ENCODE measurements at places on chromosomes 6 and 20. TPM values are rescaled to one million over a fixed set of nuclear protein-coding genes. Genes with fewer than 3 reads are reported as not detected.

Gene TRIM10
- total RNA-seq = 0.98 TPM

Gene HLA-DQB2
- total RNA-seq = 1.8 TPM

Gene HTR1B
- total RNA-seq = 0.74 TPM

Gene CYP21A2
- total RNA-seq = 1.4 TPM

Gene MUC21
- not detected for total RNA-seq

Gene IPCEF1
- 0.32 TPM for total RNA-seq

Gene SLC32A1
- total RNA-seq = not detected

Gene BPIFB4
- not detected for total RNA-seq

Gene KIAA1755
- total RNA-seq = not detected

Gene PSORS1C1
- total RNA-seq = 9.8 TPM

Gene OR2B6
- 0.25 TPM for total RNA-seq

- no peaks in the 10 kb centered on the region for H3K4me1 ChIP-seq
- DNase-seq = no peak
- no peaks in the 10 kb centered on the region for H3K27me3 ChIP-seq
Observed at GRCh38 chr20:48008850-48009515, 223.7 kb upstream of the SULF2 start.

DNA sequence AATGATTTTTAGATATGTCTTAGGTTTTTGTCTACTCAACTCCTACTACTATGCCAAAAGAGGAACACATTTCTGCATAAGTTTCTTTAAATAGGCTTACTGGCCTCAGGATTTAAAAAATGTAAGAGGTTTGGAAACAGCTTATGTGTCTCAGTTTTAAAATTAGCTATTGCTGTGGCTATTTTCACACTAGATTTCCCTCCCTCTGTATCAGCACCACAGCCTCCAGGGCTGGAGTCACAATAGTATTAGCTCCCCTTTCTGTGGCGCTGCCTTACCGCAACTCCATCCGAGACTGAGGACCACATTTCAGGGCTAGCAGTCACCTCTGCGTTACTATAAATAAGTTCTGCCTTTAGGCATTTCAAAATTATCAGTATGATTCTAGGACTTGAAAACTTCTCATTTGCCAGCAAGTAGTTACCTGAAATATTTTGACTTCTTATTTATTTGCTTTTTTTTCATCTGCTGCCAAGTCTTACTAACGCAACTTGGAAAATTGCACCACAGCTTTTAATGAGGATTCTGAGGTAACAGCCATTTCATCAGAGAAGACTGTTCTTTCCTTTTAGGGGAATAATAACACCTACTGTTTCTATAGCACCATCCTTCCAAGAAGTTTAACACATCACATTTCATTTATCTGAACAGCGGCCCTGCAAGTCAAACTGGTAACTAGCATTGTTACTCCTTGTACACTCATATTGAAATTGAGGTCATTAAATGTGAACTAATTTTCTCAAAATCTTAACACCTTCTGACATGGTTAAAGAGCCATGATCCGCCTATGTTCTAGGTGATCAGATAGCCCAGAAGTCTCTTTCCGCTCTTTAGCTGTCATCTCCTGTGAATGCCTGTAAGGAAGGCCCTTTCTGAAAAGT is 105.9 kb downstream of the GJA10 start:
- H3K27me3 ChIP-seq = no peaks in the 10 kb centered on the region
- DNase-seq = no peak
- H3K27ac ChIP-seq = no peak overlapping the region
- H3K4me3 ChIP-seq = no peak overlapping the region

DNA sequence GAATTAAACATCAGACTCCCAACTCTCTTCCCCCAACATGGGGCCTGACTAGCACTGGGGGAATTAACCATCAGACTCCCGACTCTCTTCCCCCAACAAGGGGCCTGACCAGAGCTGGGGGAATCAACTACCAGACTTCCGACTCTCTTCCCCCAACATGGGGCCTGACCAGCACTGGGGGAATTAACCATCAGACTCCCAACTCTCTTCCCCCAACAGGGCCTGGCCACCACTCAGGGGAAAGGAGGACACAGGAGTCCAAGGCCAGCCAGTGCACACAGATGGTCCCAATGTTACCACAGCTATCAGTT is 13.1 kb downstream of the CST7 start:
- H3K4me1 ChIP-seq = no peaks in the 10 kb centered on the region
- no peak overlapping the region for H3K27ac ChIP-seq
- no peaks in the 10 kb centered on the region for H3K27me3 ChIP-seq
- H3K4me3 ChIP-seq = no peak overlapping the region

- no peaks in the 10 kb centered on the region for H3K4me1 ChIP-seq
- peaks cover 9% of the 10 kb centered on the region for H3K27me3 ChIP-seq
- no peak overlapping the region for H3K27ac ChIP-seq
- no peak for DNase-seq
Observed at GRCh38 chr6:13226071-13226470, 102.3 kb downstream of the TBC1D7 start.

- no peaks in the 10 kb centered on the region for H3K4me1 ChIP-seq
- no peaks in the 10 kb centered on the region for H3K27me3 ChIP-seq
- no peaks in the 10 kb centered on the region for H3K36me3 ChIP-seq
- H3K27ac ChIP-seq = no peak overlapping the region
- no peak overlapping the region for H3K4me3 ChIP-seq
- no peak for DNase-seq
Observed at GRCh38 chr6:102749210-102749971, 1355.9 kb downstream of the GRIK2 start.

GRCh38 chr6:19157486-19157885 is 679.7 kb upstream of the ID4 start:
- H3K4me1 ChIP-seq = no peaks in the 10 kb centered on the region
- no peak overlapping the region for H3K27ac ChIP-seq
- H3K36me3 ChIP-seq = no peaks in the 10 kb centered on the region
- H3K27me3 ChIP-seq = no peaks in the 10 kb centered on the region
- no peak overlapping the region for H3K4me3 ChIP-seq
- no peak for DNase-seq

DNA sequence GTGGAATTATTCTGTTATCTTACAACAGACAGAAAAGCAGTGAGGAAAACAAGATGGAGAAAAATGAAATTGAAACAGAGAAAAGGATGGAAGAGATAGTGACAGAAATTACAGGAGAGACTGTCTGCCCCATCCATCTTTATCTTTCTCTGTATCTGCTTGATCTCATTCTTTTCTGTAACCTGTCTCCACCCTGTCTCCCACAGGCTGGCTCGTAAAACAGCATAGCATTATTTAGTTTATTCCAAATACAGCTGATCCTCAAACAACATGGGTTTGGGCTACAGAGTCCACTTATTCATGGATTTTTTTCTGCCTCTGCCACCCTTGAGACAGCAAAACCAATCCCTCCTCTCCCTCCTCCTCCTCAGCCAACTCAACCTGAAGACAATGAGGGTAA is 482.3 kb upstream of the JARID2 start:
- no peak for DNase-seq
- no peak overlapping the region for H3K4me3 ChIP-seq
- H3K27me3 ChIP-seq = no peaks in the 10 kb centered on the region

GRCh38 chr6:120392941-120393340 is 941.3 kb downstream of the TBC1D32 start:
- H3K4me3 ChIP-seq = no peak overlapping the region
- no peaks in the 10 kb centered on the region for H3K4me1 ChIP-seq
- no peak overlapping the region for H3K27ac ChIP-seq
- H3K36me3 ChIP-seq = no peaks in the 10 kb centered on the region
- DNase-seq = no peak
- no peaks in the 10 kb centered on the region for H3K27me3 ChIP-seq

DNA sequence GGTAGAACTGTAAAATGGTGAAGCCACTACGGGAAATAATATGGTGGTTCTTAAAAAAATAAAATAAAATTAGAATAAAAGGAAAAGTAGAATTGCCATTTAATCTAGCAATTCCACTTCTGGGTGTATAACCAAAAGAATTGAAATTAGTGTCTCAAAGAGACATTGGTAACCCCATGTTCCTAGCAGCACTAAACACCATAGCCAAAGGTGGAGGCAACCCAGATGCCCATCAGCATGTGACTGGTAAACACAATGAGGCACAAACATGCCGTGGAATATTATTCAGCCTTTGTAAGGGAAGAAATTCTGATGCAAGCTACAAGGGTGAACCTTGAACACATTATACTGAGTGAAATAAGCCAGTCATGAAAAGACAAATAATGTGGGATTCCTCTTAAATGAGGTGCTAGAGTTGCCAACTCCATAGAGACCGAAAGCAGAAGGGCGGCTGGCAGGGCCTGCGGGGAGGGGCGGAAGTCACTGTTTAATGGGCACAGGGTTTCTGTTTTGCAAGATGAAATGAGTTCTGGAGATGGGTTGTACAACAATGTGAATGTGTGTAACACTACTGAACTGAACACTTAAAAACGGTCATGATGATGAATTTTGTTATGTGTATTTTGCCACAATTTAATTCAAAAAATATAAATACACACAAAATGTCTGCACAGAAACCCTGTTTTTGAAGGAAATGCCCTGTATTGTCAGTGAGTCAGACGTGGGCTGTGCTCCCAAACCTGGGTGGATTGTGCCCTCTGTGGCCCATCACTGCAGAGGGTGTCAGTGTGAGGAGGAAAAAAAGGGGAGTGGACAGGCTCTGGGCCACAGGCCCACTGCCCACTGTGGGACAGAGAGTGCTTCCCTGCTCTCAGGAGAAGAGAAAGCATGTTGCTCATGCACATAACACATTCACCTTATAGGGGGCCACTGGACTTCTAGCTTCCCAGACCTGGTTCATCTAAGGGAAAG is 49.6 kb upstream of the CD93 start:
- H3K36me3 ChIP-seq = no peaks in the 10 kb centered on the region
- H3K4me3 ChIP-seq = no peak overlapping the region
- no peaks in the 10 kb centered on the region for H3K4me1 ChIP-seq

DNA sequence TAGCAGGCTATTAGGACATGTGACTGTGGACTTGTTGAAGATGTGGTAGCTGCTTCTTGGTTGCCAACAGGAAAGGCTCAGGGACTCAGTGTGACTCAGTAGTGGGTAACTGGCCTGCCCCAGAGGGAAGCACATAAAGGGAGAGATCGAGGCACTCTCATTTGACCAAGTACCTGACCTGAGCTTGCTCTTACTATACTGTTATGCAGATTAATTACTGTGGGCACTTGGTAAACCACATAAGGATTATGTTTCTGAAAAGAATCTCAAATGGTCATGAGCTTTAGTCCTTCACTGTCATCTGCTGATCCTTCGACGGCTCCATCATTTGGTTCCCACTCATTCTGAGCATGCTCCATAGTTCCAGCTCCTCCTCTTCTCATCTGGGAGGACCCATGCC is 48.2 kb upstream of the RPL7L1 start:
- no peak for DNase-seq
- H3K36me3 ChIP-seq = peaks cover 13% of the 10 kb centered on the region
- H3K27ac ChIP-seq = no peak overlapping the region

DNA sequence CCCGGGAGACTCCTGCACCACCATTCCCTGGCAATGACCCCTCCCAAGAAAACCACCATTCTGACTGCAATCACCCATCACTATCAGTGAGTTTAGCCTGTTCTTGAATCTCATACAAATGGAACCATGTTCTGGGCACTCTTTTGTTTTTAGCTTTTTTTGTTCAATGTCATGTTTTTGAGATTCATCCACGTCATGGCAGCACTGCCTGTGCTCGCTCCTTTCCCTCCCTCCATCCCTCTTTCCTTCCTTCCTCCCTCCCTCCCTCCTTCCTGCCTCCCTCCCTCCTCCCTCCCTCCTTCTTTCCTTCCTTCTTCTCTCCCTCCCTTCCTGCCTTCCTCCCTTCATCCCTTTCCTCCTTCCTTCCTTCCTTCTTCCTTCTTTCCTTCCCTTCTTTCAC is 44.4 kb upstream of the PMEPA1 start:
- peaks cover 47% of the 10 kb centered on the region for H3K27me3 ChIP-seq
- no peak overlapping the region for H3K27ac ChIP-seq
- no peak for DNase-seq
- peaks cover under 1% of the 10 kb centered on the region for H3K4me1 ChIP-seq
- H3K4me3 ChIP-seq = no peak overlapping the region
- H3K36me3 ChIP-seq = no peaks in the 10 kb centered on the region

DNA sequence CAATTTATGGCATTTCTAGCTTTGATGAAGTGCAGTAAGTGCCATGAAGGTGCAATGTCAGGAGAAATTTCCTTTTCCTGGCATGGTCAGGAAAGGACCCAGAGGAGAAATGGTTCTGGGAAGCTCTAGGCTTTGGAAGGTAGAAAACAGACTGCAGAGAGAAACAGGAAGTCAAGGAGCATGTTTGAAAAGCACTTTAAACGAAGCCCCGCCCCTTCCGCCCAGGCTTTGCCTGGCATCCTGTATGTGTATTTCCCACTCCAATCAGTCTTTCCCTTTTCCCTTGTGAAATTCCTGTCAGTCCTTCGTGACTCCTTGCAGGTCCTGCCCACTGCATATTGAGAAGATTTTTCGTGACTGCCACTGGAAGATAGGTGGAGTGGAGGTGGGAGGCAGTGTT is 320.9 kb upstream of the SASH1 start:
- no peak overlapping the region for H3K4me3 ChIP-seq
- no peak for DNase-seq
- H3K4me1 ChIP-seq = no peaks in the 10 kb centered on the region
- no peak overlapping the region for H3K27ac ChIP-seq
- no peaks in the 10 kb centered on the region for H3K36me3 ChIP-seq
- H3K27me3 ChIP-seq = no peaks in the 10 kb centered on the region

- no peaks in the 10 kb centered on the region for H3K36me3 ChIP-seq
- no peak overlapping the region for H3K4me3 ChIP-seq
- H3K4me1 ChIP-seq = no peaks in the 10 kb centered on the region
- no peak for DNase-seq
Observed at GRCh38 chr6:3762852-3763251, 11.3 kb upstream of the PXDC1 start.

GRCh38 chr6:116877743-116878142 is 701 bp downstream of the RFX6 start:
- H3K27ac ChIP-seq = no peak overlapping the region
- no peak overlapping the region for H3K4me3 ChIP-seq
- H3K4me1 ChIP-seq = no peaks in the 10 kb centered on the region
- no peaks in the 10 kb centered on the region for H3K27me3 ChIP-seq
- no peaks in the 10 kb centered on the region for H3K36me3 ChIP-seq
- no peak for DNase-seq

DNA sequence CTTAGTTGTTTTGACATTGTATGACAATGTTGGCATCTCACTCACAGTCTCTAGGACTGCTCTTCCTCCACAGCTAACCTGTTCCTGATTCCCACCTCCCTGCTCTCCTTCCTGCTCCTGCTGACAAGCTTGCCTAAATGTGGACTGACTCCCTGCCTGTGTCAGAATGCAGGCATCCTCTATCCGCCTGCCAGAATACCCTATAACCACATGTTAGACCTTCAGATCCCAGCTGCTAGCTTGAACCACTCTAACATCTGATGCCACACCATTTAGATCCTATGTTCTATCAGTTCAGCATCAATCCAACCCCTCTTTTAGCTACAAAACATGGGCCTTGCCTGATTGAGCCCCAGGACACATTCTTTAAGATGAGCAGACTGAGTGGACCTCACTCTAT is 12.2 kb downstream of the FILIP1 start:
- no peak overlapping the region for H3K27ac ChIP-seq
- no peak for DNase-seq
- no peaks in the 10 kb centered on the region for H3K27me3 ChIP-seq
- H3K4me1 ChIP-seq = no peaks in the 10 kb centered on the region
- no peak overlapping the region for H3K4me3 ChIP-seq

- no peak overlapping the region for H3K27ac ChIP-seq
- H3K36me3 ChIP-seq = no peaks in the 10 kb centered on the region
- H3K4me3 ChIP-seq = no peak overlapping the region
Observed at GRCh38 chr6:37020381-37020780, 14.9 kb downstream of the FGD2 start.

GRCh38 chr20:4064144-4064909 is 49.0 kb upstream of the RNF24 start:
- no peak overlapping the region for H3K27ac ChIP-seq
- H3K4me3 ChIP-seq = no peak overlapping the region
- H3K27me3 ChIP-seq = no peaks in the 10 kb centered on the region
- peaks cover 28% of the 10 kb centered on the region for H3K4me1 ChIP-seq
- H3K36me3 ChIP-seq = no peaks in the 10 kb centered on the region

All from HCT116 (cell line).